DMS79 (cell line): ENCODE measurements at places on chromosomes 12 and 14.

DNA sequence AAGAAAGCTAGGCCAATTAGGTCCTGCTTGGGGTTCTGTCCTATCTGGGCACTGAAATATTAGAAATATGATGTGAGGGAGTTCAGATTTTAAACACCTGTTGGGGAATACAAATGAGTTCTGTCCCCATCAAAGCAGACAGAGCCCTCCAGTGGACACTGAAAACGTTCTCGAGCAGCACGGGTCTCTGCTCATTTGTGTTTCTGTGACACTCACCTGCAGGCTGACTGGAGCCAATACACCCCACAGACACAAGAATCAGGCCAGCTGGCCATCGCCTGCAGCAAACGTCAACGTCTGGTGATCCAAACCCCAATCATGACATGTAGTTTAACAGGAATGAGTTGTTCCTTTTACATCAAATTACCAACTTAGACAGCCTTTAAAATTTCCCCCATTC lies 493.4 kb upstream of the TMEM132C start:
- no peak for DNase-seq

GRCh38 chr12:104682790-104683279 lies 226.1 kb downstream of the CHST11 start:
- DNase-seq = no peak

DNA sequence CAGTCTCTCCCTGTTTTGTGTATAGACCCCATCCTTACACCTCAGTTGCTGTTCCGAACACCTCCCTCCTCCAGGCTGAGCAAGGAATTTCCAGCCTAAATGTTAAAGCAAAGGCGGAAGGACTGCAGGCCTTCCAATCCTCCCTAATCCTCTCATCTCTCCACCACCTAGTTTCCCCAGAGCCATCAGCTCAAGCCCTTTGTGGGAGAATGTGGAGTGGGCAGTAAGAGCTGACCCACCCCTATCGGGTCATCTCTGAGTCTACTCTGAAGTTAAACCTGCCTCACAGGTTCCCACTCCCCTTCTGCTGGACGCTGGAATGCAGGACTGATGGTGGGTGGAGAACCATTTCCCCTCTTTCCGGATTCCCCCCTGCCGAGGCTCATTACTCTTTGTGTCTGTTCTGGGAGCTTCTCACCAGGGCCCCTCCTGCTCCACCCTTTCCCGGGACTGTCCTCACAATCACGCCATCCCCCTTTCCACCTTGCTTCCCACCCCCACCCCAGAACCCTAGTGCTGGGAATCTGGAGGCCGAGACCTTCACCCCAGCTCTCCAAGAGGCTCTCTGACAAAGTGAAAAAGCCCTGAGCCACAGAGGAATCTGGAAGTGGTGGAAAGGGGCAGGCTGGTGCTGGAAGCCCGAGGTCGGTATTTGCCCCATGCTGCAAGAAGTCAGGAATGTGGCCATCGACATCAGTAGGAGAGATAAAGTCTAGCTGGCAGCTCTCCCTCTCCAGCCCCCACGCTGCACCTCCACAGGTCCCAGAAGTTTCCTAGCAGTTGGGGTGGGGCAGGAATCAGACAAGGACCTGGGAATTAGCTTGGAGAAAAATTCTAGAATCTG lies 3.3 kb upstream of the KRT18 start:
- no peak for DNase-seq

GRCh38 chr14:70340002-70340401 lies 19.5 kb downstream of the COX16 start:
- DNase-seq = no peak

GRCh38 chr12:81888106-81888740 lies 129.1 kb upstream of the PPFIA2 start:
- no peak for DNase-seq

DNA sequence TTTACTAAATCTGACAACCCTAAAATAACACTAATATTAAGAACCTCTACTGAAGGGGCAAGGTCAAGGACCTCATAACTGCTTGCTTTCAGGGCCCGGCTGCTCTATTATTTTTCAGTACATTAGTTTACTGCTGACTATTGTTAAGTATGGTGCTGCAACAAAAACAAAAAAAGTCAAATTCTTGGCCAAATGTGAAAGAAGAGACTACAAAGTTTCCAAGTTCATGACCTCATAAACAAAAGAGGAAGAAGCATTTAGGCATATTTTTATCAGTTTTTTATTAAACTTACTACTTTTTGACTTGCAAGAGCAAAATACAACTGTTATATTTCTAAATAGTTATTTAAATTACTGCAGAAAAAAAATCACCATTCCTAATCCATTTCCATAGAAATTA lies 109.8 kb upstream of the GPHB5 start:
- DNase-seq = no peak

DNA sequence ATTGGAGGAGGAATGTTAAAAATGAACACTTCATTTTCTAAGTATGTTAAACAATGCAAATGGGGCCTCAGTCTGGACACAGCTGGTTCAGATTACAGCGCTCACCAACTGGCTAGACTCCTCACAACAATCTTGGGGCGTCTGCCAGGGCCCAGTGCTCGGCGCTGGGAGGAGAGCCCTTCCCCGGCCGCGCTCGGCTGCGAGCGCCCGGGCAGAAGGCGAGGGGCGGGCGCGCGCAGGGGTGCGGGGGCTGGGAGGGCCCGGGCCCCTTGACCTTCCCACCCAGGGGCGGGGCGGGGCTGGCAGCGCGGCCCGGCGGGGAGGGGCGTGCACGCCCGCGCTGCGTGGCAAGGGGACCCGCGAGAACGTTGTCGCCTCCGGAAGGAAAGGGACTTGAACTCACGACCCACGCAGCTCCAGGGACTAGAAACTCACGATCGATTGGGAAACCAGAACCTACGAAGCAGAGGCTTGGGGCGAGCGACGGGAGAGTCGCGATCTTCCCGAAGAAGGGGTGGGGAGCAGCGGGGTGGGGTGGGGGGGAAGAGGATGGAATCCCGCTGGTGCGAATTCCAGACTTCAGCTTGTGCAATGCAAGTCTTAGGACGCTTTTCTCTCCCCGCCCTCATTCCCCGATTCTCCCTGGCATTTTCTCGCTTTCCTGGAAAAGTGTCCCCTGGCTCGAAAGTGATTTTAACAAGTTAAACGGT lies at the start of gene FBLN5:
TSS of gene FBLN5 (minus strand) at position 220 of the 710 bp plus-strand sequence. CDS start 465 bp downstream, outside the sequence.
- peak; percentile 48 for DNase-seq

DNA sequence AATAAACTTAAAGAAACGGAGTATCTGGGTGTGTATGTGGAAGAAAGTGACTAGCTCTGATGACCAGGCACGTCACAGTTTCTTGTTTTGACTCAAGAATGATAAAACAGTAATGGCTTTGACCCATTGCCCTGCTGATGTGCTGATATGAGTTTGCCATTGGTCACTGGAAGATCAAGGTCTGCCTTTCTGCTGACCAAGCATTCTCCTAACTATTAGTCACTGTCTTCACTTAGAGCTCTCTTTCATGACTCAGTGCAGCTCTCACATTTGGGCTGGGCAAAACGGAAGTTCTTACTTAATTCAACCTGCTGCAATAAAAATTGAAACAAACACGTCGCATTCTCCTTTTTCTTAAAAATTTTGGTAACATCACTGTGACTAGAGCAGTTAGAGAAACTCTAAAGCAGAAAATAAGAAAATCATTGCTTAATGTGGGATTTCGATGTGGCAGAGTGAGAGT lies 366.7 kb downstream of the BTG1 start:
- DNase-seq = no peak

GRCh38 chr14:38868399-38869290 lies 234.4 kb downstream of the SEC23A start:
- peak; percentile 89 for DNase-seq

DNA sequence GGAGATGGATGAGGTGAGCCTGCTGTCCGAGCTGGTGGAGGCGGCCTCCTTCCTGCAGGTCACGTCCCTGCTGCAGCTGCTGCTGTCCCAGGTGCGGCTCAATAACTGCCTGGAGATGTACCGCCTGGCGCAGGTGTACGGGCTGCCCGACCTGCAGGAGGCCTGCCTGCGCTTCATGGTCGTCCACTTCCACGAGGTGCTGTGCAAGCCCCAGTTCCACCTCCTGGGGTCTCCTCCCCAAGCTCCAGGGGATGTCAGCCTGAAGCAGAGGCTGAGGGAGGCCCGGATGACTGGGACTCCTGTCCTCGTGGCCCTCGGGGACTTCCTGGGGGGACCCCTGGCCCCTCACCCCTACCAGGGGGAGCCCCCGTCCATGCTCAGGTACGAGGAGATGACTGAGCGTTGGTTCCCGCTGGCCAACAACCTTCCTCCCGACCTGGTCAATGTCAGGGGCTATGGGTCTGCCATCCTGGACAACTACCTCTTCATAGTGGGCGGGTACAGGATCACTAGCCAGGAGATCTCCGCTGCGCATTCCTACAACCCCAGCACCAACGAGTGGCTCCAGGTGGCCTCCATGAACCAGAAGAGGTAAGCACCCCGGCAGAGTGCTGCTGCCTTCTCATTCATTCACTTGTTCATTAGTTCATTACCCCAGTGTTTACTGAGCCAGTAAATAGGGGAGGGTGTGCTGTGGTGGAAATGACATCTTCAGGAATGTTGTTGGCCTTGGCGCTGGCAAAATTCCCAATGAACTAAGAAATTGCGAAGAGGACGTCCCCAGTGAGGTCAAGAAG lies 774 bp upstream of the MANSC4 start:
- peak; percentile 51 for DNase-seq

DNA sequence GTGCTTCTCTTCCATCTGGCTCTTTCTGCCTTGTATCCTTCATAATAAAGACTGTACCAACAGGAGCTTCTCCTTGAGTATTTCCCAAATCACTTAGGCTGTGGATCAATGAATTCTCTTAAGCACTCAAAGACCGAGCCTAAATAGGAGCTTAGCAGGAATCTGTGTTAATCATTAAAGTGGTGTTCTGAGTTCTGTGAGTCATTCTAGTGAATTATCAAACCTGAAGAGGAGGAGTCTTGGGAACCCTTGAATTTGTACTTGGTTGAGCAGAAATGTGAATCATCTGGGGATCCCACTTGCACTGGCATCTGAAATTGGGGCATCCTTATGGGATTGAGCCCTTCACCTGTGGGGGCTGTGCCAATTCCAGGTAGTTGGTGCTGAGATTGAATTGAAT lies 946.2 kb downstream of the BCL11B start:
- DNase-seq = no peak

DNA sequence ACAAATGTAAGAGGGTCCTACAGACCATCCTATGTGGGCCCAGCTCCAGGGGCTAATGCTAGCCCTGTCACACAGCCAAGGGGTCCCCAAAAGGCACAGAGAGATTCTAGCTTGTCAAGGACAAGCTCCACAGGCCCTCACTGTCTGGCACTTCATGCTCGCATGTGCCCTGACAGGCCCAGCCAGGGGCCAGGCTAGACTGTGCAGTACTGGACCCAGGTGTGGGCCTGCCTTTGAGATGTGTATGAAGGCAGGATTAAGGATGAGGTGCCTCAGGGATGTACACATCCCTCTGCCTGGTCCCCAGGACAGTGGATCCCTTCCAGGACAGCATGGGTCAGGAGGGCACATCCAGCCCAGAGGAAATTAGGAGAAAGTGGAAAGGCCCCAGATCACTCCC lies 57.8 kb downstream of the VWF start:
- DNase-seq = no peak

- no peak for DNase-seq
Measured at GRCh38 chr12:115918763-115919162, 358.7 kb downstream of the MED13L start.

DNA sequence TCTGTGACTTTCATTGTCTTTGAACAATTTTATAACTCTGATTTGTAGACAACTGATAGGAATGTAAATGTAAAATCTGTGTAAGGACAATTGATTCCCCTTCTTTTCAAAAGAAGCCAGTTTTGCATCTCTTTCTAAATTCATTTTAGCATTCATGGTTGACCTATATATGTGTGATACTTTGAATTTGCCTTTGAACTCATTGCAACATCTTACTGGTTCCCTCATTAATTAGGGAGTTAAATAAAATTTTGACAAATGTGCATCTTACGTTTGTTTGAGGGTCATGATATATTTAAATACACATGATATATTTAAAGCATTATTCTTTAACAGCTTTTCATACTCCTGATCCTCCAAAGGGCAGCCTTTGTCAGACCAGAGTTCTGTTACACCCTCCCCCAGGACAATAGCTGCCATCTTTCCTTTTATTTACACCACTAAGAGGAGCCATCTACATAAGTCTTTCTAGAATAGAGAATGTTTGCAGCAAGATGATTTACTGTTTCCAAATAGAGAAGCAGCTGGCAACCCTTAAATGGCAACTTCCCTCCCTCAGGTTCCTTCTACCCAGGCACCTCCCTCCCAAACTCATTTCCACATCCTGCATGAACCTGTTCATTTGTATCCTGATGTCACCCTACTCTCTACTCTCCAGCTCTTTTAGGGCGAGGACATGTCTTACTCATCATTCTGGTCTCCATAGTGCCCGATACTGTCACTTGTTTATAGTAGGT lies 40.2 kb upstream of the APPL2 start:
- DNase-seq = no peak

GRCh38 chr14:90743425-90743824 lies 72.8 kb downstream of the TTC7B start:
- no peak for DNase-seq

- DNase-seq = no peak
Measured at GRCh38 chr14:68922886-68923285, 56.2 kb downstream of the ACTN1 start.

DNA sequence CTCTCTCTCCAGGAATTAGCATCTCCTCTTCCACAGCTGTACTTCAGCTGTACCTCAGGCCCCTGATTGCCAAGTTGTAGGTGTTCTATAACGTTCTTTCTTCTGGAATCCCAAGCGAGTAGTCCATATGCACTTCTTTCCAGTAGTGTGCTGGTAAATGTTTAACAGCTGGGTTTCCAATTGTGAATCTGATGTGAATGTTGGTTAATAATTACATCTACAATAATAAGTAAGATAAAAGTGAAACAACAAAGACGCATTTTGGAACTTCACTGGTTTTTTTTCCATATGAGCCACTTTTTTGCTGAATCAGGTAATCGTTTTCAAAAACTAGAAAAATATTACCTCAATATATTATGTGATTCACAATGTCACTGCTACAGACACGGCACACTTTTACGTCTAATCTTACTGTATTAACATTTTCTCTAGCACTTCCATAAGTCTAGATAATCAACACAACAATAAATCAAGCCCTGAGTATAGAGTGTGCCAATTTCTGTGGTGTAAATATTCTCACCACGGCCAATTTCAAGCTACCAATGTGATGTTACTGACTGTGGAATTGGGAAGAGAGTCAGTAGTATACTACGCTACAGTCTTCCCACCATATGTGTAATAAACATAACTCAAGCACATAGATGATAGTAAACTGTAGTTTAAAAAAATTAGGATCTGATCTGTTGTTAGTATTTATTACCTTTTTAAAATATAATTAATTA lies 113.0 kb downstream of the ZFP36L1 start:
- no peak for DNase-seq

DNA sequence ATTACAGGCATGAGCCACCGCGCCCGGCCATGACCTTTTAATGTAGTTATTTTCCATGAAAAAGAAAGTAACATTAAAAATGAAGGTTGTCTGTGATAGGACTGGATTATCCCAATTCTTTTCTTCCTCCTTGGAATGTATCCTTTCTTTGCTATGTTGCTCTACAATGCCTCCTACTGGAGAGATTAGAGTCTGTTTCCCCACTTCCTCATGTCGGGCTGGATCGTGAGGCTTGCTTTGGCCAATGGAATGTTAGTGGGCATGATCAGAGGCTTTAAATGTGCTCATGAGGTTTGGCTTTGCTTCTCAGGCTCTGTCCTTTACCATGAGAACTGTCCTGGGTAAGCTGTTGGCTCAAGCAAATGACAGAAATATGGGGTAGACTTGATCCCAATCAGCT lies 34.7 kb upstream of the SOCS2 start:
- DNase-seq = no peak
